ENCODE measurements at places on chromosomes 2 and 18.

- no peak for DNase-seq
Measured at GRCh38 chr2:10161961-10162441, 39.5 kb downstream of the RRM2 start.

DNA sequence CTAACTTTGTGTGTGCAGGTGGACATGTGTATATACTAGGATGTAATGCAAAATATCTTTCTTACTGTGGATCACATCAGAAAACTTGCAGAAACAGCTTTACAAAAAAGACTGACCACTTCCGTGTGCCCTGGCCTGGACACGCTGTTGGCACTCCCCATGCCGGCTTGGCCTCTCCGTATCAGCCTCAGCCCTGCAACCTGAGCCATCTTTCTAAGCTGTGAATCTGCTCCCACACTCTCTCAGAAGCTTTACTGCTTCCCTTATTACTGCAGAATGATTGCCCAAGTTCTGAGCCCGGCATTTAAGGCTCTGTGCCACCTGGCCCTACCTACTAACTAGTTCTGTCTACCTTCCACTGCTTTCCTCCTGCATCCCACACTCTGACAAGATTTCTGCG lies 37.8 kb downstream of the MYO7B start:
- DNase-seq: no peak

DNA sequence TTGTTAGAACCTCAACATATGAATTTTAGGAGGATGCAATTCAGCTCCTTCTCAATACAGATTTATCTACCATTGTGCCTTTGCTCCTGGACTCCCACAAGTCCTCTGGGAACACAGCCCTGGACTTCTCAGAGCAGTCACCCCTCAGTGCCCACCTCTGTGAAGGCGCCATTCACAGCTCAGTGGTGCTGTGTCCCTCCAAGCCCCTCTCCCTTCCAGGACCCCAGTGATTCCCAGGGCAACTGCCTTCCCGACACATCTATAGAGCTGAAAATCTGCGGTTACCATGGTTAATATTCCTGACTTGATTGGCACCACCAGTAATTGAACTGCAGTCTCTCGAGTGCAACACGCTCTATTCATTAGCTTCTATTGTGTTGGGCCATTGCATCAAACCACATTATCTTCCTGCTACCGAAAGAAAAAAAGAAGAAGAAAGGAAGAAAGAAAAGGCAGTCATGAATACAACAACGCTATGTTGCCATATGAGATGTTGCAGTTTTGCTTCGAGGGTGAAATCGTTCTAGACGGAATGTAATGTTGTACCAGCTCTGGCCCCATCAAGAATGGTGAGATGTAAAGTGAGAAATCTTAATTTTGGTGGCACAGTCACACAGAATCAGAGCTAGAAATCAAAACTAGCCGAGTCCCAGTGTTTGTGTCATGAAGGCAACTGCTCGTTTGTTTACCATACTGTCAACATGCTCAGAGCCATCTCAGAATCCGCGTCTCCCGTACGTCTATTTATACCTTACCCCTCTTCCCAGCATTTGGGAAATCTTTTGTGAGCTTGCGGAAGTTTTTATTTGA lies 524.0 kb upstream of the ID2 start:
- no peak for DNase-seq

- DNase-seq: no peak
Measured at GRCh38 chr18:63149302-63149587, 170.3 kb downstream of the BCL2 start.

- DNase-seq: no peak
Measured at GRCh38 chr2:223306371-223306770, 254.4 kb downstream of the KCNE4 start.

- DNase-seq: no peak
Measured at GRCh38 chr2:62326735-62327134, 130.8 kb downstream of the B3GNT2 start.

DNA sequence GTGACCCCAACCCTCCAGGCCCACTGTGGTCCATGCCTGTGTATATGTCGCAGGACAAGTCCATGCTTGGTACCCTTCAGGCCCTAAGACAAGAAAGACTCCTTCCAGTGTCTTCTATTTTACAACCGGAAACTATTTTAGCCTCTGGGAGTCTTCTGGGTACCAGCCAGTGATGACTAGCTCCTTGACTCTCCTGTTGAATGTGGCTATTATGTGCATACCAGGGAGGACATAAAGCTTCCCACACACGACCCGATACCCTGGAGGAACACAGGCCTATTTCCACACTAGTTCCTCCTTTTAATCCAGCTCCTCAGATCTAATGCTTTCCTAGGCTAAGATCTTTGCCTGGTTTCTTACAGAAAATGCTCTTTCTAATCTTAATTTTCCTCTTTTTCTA lies 178.1 kb downstream of the NCKAP5 start:
- DNase-seq: no peak

- no peak for DNase-seq
Measured at GRCh38 chr2:60152226-60152833, 401.1 kb downstream of the BCL11A start.

DNA sequence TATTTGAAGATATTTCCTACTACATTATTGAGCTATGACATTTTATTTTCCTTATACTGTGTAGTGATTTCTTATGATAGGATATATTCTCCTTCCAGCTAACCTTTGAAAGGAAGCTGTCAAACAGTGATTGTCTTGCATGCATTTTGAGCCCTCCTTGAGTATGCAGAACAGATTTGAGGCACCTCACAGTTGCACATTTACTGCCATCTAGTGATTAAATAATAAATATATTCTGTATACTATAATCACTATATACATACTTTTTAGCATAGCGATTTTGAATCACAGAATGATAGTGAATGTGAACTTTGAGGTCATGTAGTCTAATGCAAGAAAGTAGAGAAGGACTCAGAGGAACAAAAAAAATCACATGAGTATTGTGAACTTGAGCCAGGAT lies 268.4 kb upstream of the CDH19 start:
- no peak for DNase-seq

- DNase-seq: no peak
Measured at GRCh38 chr2:69744456-69744855, 2.5 kb downstream of the ANXA4 start.

GRCh38 chr2:74148457-74149246 lies 940 bp upstream of the BOLA3 start:
- no peak for DNase-seq

- no peak for DNase-seq
Measured at GRCh38 chr2:127226520-127227263, 6.6 kb upstream of the CYP27C1 start.

GRCh38 chr18:75639472-75639831 lies 211.9 kb upstream of the SMIM21 start:
- DNase-seq: no peak

DNA sequence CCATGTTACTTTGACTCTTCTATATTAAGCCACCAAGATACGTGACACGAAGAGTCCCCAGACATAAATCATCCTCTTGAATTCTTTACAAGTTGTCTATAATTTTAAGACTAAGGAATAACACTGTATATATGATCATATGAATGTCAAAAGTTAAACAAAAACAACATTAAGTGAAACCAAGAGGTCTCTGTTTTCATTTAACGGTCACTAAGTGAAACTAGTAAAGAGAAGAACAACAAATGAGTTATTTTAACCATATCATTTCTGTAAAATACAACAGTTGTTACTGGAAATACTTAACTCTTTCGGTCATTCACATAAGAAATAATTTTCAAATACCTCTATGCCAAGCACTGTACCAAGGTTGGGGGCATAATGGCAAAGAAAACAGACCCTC lies 45.7 kb upstream of the STK17B start:
- no peak for DNase-seq

GRCh38 chr2:74142340-74142739 lies 5.4 kb downstream of the BOLA3 start:
- no peak for DNase-seq

DNA sequence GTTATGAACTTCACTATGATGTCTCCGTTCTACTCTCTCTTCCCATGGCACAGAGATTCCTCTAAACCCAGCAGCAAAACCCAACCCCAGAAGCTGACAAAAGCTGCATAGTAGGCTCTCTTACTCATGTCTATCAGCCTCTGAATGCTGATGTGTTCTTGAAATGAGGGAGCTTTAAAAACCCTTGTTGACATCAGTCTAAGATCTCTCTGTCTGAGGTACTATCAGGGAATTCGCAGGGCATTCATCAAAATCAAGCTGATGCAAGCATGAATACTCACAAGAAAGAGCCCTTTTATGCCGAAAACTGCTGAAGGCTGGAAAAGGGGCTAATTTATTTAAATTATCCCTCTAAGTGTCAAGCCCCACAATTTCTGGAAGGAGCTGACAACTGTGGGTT lies 710.6 kb upstream of the FANCL start:
- DNase-seq: no peak

- DNase-seq: no peak
Measured at GRCh38 chr18:29123706-29124530, 947.0 kb upstream of the CDH2 start.

- DNase-seq: no peak
Measured at GRCh38 chr2:233223059-233223894, 28.2 kb upstream of the ATG16L1 start.

- no peak for DNase-seq
Measured at GRCh38 chr2:211228559-211228958, 672.2 kb downstream of the CPS1 start.

GRCh38 chr2:219122202-219122980 lies 38.2 kb downstream of the NHEJ1 start:
- no peak for DNase-seq

Data from stimulated activated CD8-positive, alpha-beta memory T cell treated with anti-CD3 and anti-CD28 coated beads, Interleukin-4, amount 100 ng/mL, for 4 hours (primary cell).